ENCODE measurements at places on chromosomes 3 and 15.

DNA sequence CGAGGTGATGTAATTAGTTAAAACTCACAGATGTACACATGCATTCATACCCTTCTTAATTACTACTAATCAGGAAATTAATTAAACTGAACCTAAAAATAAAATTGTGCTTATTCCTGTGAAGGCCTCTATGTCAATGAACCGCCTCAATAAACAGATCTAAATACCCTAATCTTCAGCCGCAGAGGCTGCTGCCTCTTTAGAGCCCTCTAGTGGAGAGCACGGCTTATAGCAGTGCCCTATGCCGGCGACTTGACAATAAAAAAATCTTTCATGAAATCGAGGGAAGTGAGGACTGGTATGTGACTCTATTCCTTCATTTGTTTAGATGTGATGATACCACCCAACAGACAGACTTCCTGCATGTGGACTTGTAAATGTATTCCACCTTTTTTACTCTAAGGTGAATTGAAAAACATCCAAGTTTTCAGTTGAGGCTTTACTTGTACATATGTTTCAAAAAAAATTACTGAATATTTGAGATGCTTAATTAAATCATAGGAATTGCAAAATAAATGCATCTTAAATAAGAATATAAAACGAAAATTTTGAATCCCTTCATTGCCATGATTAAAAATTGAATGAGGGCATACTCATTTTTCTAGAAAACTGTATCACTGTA is 8.3 kb upstream of the EPHA3 start:
- no peak for DNase-seq

- no peak for DNase-seq
Measured at GRCh38 chr3:33167716-33168336, 50.8 kb downstream of the SUSD5 start.

GRCh38 chr3:65596571-65597225 is 442.0 kb downstream of the MAGI1 start:
- DNase-seq, result no peak

GRCh38 chr3:82000773-82001172 is 239.3 kb upstream of the GBE1 start:
- DNase-seq, result no peak

- no peak for DNase-seq
Measured at GRCh38 chr15:38611228-38611627, 46.6 kb upstream of the RASGRP1 start.

DNA sequence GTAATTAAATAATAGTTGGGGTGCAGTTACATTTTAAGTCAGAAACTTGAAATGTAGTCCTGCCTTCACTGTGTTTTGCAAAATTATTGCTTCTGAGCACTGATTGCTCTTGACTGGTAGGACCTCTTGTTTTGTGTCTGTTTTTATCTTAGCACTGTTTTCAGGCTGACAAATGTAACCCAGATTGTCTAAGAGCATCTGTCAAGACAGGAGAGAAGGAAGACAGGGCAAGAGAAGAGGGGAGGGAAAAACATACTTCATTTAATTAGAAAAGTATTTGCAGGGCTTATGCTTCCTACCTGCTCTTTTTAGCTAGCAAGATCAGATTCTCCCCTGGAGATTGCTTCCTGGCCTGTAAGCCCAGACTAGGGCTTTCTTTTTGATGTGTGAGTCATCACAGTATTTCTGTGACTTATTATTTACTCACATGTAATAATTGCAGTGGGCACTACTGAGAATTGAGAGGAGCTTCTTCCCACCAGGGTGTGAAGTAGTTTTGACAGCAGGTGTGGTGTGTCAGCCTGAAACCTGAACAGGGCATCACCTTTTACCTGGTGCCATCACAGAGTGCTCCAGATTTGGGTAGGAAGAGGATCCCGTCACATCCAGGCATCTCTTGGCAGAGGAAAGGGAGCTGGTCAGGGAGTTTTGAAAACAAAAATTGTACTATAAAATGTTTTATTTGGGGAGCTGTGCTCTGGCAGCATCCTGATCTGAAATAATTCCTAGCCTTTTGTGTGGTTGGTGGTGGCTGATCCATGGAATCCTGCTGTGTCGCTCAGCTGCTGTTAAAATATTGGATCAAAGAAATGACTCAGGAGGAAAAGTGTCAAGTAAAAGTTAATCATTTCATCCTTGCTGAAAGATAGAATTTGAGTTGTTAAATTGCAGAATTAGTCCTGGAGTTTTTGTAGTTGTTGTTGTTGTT is 98.2 kb downstream of the TMEM108 start:
- DNase-seq, result no peak

- DNase-seq, result no peak
Measured at GRCh38 chr3:31094048-31094447, 199.6 kb upstream of the GADL1 start.

DNA sequence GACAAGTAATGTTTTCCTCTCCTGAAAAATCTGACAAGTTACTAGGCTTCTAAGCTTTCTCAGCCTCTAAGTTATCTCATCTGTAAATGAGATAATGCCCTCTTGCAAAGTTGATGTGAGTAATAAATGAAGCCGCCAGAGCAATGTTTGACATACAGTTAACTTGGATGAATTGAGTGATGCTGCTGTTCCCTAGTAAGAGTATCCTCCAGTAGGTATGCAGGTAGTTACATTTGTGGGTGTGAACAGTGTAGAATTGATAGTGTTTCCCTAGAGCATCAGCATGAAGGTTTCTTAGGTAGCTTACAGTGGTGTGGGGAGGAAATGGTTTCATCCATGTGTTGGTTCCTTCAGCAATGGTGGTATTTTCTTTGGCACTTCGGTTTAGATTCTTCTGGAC is 3.4 kb downstream of the ATP2C1 start:
- no peak for DNase-seq

DNA sequence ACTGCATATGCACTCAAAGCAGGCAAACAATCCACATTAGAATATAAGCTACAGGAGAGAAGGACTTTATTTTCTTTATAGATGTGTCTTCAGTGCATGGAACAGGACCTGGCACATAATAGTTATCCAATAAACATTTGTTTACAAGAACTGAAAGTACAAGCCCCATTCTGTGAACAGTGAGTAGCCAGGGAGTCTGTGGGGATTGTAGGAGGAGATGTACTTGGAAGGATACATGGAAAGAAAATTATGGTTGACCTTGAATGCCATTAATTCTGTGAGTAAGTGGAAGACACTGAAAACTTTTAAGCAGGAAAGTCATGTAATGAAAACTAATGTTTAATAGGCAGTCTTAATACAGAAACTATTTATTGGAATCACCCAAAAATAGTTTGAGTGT is 28.3 kb downstream of the MASP1 start:
- DNase-seq, result no peak

DNA sequence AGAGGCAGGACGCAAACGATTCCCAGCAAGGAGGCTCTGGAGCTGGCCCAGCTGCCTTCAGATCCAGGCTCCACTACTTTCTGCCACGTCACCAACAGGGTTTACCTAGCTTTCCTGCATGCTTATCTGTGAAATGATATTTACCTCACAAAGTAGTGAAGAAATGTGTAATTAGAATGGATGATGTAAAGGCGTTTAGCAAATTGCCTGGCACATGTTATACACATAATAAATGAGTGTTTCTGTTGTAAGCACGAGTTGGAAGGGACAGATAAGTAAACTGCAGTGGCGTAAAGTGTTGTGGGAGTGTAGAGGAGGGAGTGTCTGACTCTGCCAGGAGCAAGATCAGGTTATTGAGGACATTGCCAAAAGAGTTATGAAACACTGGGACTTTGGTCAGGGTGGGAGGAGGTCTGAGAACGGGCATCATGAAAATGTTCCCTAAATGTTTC is 3.5 kb upstream of the CHAC1 start:
- DNase-seq, result no peak

DNA sequence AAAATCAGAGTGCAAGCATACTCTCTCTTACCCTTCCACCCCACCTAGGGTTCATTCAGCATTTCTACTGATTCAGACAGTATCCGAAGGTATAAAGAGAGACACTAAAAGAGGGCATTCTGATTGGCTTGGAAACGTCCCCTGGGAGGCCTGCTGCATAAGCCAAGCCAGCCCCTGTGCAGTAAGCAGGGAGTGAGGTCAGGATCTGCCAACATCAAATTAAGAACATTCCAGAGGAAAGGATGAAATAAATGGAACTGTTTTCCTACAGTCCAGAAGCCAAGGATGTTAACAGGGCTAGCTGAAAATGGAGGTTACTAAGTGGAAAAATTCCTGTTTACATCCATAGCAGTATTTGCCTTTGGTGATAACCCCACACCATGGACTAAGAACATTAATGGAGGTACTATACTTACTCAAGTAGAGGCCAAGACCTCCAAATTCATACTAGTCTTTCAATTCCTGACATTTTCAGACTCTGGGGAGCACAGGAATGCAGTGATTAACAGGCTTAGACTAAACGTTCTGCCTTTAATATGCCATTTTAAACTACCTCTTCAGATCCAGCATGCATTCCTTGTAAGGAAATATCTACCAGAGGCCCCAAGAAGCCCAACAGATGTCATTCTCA is 34.5 kb downstream of the NPTN start:
- DNase-seq, result no peak

GRCh38 chr3:151697496-151697895 is 36.2 kb upstream of the AADACL2 start:
- no peak for DNase-seq

DNA sequence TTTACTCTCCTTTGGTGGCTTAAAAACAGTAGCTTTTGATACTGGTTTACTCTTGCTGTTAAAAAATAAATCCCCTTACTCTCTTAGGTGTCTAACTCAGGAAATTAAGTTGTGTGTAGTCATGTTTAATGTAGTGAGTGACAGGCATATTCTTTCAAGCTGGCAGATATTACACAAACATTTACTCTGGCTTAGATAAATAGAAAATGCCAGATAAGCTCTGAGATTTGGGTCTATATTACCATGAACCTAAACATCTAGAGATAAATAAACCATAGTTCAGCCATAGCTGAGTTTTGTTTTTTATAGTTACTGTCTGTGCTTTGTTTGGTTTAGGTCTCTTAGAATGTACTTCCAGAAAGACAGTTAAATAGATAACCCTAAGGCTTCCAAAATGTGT is 2.4 kb downstream of the SEMA6D start:
- no peak for DNase-seq

DNA sequence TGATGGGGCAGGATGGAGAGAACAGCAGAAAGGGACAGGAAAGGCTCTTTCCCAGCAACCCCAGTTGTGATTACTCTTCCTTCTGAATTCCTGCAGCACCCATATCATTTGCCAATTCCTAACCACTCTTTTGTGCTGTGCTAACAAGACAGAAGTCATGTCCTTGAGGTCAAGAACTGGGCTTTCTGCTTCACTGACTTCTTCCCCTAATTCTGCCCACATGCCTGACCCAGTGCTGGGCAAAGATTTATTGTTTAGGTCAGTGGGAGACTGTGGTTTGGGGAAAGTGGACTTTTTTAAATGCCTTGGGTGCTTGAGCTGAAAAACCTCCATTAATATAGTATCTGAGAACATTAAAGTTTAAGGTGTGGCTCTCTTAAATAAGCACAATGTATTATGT is 4.2 kb upstream of the EFCAB12 start:
- DNase-seq, result no peak

DNA sequence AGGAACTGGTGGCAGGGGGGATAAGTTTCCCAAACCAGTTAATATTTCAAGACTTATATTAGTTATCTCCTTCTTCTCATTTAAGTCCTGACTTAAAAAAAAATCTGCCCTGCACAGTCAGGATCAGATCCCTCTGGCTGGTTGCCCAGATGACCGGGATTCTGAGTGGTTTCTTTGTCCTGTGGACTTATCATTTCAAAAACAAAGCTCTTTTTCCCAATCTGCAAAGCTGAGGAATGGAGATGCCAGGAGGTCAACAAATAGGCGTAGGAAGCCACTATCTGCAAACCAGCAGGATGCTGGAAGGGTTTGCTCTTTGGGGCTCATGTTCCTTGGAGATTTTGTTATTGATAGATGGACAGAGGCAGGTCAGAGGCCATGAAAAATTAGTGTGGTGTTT is 5.8 kb downstream of the C3orf20 start:
- no peak for DNase-seq

GRCh38 chr3:30203301-30203700 is 403.1 kb upstream of the TGFBR2 start:
- DNase-seq, result no peak

DNA sequence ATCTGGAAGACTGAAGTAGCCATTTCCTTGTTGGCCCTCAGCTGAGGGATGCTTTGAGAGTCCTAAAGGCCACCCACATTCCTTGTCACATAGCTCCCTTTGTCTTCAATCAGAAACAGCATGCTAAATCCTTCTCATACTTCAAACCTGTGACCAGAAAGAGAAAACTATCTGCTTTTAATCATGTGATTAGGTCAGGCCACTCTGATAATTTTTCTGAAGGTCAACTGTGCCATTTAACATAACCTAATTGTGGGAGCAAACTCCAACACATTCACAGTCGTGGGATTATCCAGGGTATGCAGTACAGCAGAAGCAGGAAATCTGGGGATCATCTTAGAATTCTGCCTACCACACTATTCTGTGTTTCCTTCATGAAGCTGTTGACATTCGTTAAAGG is 223.9 kb upstream of the NR2E3 start:
- no peak for DNase-seq

GRCh38 chr3:74613060-74613459 is 1.4 kb downstream of the CNTN3 start:
- no peak for DNase-seq
